IMR-90 (cell line): ENCODE measurements at places on chromosomes 16 and 17. TPM values are rescaled to one million over a fixed set of nuclear protein-coding genes. Genes with fewer than 3 reads are reported as not detected.

Gene IL32
- 21.7 and 25.6 TPM in 2 replicates for total RNA-seq

Gene ACOX1
- 61.9 and 94.8 TPM in 2 replicates for total RNA-seq

DNA sequence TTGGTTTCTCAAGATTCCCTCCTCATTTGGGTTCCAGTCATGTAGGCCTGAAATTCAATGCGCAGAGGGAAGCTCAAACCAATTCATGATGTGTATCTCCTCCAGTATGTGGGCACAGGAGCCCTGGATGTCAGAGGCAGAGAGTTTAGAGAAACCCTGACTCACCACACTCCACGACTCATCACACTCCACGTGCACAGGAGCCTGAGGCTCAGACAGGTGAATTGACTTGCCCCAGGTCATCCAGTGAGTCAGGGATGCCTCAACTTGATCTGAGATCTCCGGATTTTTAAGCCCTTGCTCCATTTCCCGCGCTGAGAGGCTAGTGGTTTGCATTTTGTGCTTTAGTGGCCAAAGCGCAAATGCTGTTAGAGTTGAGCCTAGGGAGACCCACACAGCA lies 183.9 kb downstream of the HAPSTR1 start:
- no peak for DNase-seq

DNA sequence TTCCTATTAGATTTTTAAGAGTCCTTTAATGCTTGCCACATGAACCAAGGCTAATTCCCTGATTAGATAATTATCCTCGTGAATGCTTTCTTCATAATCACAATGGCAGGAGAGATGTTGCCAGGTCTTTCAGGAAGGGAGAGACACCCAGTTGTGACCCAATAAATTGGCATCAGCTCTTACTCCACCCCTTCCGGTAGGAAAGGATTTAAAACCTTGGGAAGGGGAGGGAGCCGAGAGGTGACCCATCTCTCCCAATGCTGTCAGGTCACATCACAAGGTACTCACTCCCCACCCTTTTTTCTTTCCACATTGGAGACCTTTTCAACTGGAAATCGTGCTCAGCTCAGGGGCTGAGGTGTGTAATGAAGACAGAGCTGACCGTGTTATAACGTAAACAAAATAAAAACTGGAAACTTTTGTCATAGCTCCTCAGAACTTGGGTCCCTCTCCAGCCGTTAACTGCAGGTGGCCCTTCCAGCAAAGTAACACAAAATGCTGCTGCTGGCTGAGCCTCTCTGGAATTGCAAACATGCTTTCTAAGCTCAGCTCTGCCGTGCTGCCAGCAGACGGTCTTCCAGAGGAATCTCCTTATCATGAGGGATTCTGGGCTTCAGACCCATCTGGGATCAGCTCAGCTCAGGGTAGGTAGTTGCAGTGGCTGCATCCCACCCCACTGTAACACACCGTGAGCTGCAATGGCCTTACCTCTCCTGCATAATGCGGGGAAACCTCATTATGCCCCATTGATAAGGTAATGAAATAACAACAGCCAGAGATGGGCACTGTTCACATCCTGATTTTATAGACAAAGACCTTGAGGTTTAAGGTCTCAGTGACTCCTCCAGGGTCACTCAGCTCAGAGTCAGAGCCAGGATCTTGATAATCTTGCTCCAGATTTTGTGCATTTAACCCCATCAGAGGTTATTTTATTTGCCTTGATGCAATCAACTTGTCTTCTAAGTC lies 15.6 kb downstream of the TMEM100 start:
- DNase-seq = no peak

GRCh38 chr16:1159973-1160772 lies 7.3 kb downstream of the CACNA1H start:
- DNase-seq = no peak
